Breast epithelium (tissue), 4 donors: ENCODE measurements at places on chromosomes 3 and 15.

GRCh38 chr3:64530434-64531049 lies 157.3 kb downstream of the ADAMTS9 start:
- DNase-seq: peak; percentile 77

- no peak for DNase-seq
Observed at GRCh38 chr3:197329382-197329781, 31.0 kb upstream of the DLG1 start.

- DNase-seq: no peak
Observed at GRCh38 chr15:31733424-31733823, 296.9 kb upstream of the CHRNA7 start.

- no peak for DNase-seq
Observed at GRCh38 chr15:92343924-92344643, 49.6 kb upstream of the ST8SIA2 start.

- DNase-seq: no peak
Observed at GRCh38 chr3:190548031-190548656, 34.3 kb downstream of the IL1RAP start.

- DNase-seq: no peak
Observed at GRCh38 chr3:58116985-58117384, 93.8 kb downstream of the DNASE1L3 start.

DNA sequence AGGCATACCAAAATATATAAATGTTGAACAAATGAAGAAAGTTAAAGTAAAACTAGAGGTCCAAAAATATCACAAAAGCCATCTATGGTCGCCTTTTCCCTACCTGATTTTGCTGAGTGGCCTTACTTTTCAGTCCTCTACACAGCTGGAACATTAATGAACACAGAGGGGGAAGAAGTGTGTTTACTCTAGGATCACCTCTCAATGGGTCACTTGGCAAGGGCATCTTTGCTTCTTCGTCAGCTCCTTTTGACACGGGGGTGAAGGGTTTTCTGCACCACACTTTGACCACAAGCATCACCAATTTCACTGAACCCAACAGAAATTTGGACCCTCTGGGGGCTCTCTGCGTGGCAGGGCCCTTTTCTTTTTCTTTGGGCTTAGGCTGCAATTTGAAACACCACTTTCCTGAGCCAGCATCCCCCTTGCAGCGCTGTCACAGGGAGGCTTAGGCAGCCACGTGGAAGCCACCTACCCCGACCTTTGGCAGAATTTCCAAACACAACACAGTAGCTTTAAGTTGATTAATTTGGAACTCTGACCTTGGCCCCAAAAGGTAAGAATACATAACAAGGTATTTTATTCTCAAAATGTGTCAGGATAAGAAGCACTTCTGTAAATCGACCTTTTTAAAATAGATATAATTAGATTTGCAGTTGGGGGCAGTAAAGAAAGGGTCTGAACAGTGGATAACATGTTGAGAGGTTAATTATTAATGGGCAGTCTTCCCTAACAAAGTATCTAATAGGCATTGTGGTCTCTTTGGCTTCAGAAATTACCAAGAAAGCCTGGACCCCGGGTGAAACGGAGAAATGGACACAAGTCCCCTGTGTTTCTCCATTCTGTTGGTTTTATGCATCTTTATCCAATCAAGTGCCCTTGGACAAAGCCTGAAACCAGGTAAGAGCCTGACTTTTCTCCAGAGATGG lies at the start of gene LIPC:
TSS of gene LIPC (plus strand) at position 771 of the 929 bp plus-strand sequence. CDS start at position 813, 42 bp downstream.
- DNase-seq: no peak

GRCh38 chr3:186896875-186897274 lies 33.5 kb upstream of the ST6GAL1 start:
- no peak for DNase-seq

GRCh38 chr15:80752204-80752603 lies 27.0 kb upstream of the CEMIP start:
- DNase-seq: no peak
